ENCODE measurements at places on chromosomes 6 and 20.

GRCh38 chr6:73803562-73804241 lies 107.7 kb downstream of the CD109 start:
- DNase-seq, result peak; percentile 42

- DNase-seq, result no peak
These were observed 28.0 kb downstream of the NOL7 start for GRCh38 chr6:13643125-13643524.

DNA sequence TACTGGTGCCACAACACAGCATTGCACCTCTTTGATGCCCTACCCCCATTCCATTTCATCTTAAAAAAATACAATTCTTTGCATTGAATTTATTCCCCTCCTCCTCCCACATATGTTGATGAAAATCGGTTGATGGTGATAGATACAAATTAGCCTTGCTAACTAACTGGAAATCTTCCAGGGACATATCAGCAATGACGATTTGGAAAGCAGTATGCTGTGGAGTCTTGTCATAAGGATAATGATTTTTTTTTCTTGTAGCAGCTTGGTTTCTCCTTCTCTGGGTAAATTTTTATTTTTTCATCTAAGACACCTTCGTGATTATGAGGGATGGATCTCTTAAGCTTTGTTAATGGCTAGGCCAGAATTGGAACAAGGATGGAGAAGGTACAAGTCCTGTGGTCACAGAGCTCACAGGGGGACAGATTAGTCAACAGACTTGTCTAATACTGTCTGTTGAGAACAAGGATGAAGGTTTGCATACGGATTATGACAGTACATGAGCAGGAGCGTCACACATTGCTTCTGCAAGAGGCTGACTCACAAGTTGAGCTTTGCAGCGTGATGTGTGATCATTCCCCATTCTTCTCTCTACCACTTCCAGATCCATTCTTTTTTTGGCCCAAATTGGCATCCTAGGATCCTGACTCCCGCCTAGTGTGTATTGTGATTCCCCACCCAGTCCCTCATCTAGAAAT lies 233.1 kb upstream of the FERMT1 start:
- DNase-seq, result no peak

DNA sequence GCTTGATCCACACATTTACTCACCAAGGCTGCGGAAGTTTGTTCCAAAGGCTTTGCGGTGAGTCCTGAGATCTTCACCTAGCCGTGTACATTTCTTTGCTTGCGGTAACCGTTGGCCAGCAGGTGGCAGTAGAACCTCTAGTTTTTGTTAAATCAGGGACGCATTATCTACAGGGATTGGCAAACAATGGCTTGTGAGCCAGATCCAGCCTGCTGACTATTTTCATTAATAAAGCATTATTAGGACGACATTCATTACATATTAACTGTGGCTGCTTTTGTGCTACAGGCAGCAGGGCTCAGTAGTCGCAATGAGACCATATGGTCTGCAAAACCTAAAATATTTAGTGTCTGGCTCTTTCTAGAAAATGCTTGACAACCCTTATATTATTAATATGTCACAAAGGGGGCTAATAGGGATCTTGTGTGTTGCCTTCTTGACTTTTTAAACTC lies 174.1 kb downstream of the DOK5 start:
- DNase-seq, result peak; percentile 38

GRCh38 chr6:168055696-168056489 lies 23.1 kb downstream of the FRMD1 start:
- DNase-seq, result no peak

- DNase-seq, result no peak
These were observed 374.8 kb downstream of the MAFB start for GRCh38 chr20:40314278-40314677.

GRCh38 chr6:45044510-45045252 lies 283.4 kb upstream of the RUNX2 start:
- DNase-seq, result no peak

- no peak for DNase-seq
These were observed 22.7 kb downstream of the TAB2 start for GRCh38 chr6:149340200-149340599.

DNA sequence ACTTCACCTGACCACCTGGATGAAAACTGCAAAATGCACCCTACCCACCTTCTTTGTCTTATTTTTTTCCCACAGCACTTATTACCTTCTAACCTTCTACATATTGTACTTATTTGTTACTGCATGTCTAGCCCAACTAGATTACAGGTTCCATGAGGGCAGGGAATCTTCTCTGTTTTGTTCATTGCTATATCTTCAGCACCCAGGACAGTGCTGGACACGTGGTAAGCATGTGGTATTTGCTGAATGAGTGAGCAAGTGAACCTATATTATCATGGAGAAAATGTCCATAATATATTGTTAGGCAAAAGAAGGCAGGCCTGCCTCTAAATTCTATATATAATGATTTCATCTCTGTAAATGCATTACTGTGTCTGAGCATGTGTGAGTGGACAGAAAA lies 107.0 kb downstream of the TRERF1 start:
- no peak for DNase-seq
